HEK293T (cell line): ENCODE measurements at places on chromosomes 4 and X.

- peak; percentile 65 for DNase-seq
Observed at GRCh38 chrX:71998836-71999509, 88.3 kb downstream of the NHSL2 start.

DNA sequence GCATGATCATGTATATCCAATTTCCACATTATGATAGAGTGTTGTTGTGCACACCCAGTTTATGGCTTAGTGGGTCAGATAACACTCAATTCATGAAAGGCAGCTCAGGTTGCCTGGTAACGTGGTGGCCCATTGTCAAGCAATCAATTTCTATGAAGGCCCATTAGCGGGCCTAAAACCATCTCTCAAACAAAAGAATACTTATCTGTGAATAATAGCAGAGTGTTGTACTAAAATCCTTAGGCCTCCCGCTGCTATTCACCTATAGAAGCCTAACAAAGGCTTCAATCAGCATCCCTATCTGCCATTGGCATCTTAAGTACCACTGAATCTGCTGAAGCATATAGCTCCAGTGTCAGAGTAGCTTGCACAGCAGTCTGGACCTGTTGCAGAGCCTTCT, 849.6 kb upstream of the POU3F4 start:
- DNase-seq: no peak

- no peak for DNase-seq
Observed at GRCh38 chrX:122092978-122093377, 1045.6 kb downstream of the GLUD2 start.

GRCh38 chr4:723751-724530, 18.3 kb downstream of the PCGF3 start:
- no peak for DNase-seq

GRCh38 chr4:18636001-18636585, 614.5 kb upstream of the LCORL start:
- no peak for DNase-seq

DNA sequence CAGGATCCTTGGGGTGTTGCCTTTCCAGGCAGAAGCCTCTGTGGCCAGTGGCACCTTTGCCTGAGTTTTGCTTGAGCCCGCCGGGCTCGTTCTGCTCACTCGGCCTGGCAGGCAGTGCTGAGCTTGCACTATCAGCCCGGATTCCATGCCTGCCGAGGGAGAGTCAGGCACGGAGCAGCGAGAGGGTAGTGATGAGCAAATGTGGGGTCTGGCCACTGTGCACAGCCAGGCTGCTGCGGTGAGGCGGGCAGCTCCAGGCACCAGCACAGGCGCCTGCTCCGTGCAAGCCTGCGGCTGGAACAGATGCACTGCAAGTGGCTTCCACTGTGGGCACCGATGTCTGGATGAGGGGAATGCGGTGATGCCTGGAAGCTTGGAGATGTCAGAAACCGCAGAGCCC, 619.2 kb downstream of the RAPGEF2 start:
- no peak for DNase-seq
